AG09309 (cell line): ENCODE measurements at places on chromosomes 3 and 15.
A peak's percentile ranks its signal among the peaks of the same experiment; 100 is the strongest.

GRCh38 chr15:75750261-75751050 is 37.8 kb upstream of the CSPG4 start:
- DNase-seq, result no peak

GRCh38 chr15:40087068-40087810 is 21.4 kb downstream of the BMF start:
- no peak for DNase-seq

- DNase-seq, result no peak
Measured at GRCh38 chr3:178623666-178624255, 87.5 kb downstream of the KCNMB2 start.

DNA sequence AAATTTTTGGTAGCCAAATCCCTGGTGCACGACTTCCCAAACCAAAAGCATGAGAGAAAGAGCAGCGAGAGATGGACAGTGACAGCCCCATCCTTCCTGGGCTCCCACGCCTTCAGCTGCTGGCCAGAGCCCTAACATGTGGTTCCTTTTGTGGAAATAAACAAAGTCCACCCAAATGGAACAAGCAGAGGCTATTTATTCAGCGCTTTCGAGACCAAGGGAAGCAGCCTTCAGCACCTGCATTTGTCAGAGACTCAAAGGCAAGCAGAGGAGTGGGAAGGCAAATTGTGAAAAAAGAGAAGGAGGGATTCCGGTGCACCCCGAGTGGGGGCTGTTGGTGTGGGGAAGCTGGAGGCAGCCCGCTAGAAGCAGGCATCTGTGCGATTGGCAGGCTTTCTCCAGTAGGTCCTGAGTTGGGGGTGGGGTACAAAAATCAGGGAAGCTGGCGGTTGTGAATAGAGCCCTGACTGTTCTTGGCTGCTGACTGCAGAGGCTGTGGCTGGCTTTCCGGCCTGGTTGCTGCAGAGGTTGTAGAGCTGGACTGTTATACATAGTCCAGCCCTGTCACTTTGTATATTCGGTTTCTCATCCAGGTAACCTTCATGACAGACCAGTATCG is 427.2 kb downstream of the OCA2 start:
- DNase-seq, result no peak

DNA sequence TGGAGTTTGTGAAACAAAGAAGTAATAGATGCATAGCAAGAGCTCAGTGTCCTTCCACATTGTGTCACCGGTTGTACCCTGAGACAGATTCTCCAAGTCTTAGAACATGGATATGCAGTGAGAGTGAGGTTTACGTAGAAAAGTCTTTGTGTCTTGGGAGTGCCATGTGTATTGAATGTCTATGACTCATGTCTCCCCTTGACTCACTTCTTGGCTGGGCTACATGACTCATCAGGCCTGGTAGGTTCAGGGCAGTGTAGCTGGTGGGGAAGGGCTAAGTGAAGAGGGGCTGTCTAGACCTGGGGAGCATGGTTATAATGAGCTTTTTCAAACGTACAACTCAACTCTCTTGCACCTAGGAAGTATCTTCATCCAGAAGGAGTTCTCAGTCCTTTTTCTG is 167.4 kb downstream of the GAP43 start:
- DNase-seq, result peak; percentile 80

GRCh38 chr3:159632851-159633250 is 355.8 kb upstream of the IL12A start:
- no peak for DNase-seq

DNA sequence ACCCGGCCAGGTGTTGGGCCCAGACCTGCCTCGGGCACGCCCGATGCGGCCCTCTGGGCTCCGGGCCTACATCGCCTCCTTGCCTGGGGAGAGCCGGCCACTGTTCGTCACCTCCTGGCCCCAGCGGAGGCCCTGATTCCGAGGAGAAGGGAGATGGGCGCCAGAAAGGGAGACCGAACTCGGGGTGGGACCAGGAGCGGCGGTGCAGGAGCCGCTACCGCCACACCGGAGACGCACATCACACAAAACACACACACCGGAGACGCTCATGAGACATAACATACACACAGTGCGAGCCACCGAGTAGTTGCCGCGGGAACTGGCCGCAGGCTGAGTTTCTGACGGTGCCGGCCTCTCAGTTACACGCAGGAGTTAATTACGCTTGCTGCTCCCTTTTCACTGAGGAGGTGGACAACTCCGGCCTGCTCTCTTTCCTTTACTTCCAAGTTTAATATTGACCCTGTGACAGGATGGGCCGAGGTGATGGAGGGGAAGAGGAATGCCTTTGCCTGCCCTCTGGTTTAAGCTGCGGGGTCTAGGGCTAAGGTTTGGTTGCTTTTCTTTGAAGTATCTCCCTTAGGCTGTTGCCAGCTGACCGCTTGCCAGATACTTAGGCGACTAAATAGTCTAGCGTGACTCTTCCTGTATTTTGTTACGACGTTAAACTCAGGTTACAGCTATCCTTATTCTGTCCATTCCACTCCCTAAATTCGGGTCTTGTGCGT is 570 bp downstream of the PCNP start:
- peak; percentile 21 for DNase-seq

DNA sequence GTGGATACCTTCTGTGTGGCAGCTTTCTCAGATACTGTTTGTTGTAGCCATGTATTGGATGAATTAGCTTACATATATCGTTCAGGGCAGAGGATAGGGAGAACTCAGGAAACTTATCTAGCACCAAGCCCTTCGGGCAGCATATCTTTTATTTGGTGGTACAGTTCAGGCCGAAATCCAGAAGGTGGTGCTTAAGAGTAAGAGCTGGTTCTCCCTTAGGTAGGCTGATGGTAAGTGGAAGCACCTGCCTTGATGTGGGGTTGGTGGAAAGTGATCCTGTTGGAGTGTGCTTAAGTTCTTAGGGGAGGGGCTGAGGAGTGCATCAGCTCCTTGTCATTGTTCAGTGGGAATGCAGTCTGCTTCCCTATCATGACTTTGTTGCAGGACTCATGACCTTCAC is 187.5 kb downstream of the DOCK3 start:
- DNase-seq, result no peak

GRCh38 chr3:186068243-186068552 is 40.7 kb downstream of the ETV5 start:
- DNase-seq, result no peak
